Diencephalon (tissue), 1 donor: ENCODE measurements at places on chromosomes 11 and 22. TPM values are rescaled to one million over a fixed set of nuclear protein-coding genes. Genes with fewer than 3 reads are reported as not detected.

Gene SMC1B
- total RNA-seq, result not detected

Gene SHISA8
- total RNA-seq, result not detected

Gene KRTAP5-3
- not detected for total RNA-seq

Gene IFITM10
- total RNA-seq, result 2.8 TPM

Gene JAML
- total RNA-seq, result 0.92 TPM

Gene ARHGAP20
- 27.2 TPM for total RNA-seq

Gene PDGFB
- 11.3 TPM for total RNA-seq

Gene MYOD1
- total RNA-seq, result not detected

Gene ADAMTS8
- 2.5 TPM for total RNA-seq

Gene ZNF280A
- not detected for total RNA-seq

Gene CDHR5
- total RNA-seq, result 0.23 TPM
